ENCODE measurements at places on chromosomes 13 and 19.

GRCh38 chr13:71378961-71379905 lies 487.8 kb downstream of the DACH1 start:
- no peak for DNase-seq

DNA sequence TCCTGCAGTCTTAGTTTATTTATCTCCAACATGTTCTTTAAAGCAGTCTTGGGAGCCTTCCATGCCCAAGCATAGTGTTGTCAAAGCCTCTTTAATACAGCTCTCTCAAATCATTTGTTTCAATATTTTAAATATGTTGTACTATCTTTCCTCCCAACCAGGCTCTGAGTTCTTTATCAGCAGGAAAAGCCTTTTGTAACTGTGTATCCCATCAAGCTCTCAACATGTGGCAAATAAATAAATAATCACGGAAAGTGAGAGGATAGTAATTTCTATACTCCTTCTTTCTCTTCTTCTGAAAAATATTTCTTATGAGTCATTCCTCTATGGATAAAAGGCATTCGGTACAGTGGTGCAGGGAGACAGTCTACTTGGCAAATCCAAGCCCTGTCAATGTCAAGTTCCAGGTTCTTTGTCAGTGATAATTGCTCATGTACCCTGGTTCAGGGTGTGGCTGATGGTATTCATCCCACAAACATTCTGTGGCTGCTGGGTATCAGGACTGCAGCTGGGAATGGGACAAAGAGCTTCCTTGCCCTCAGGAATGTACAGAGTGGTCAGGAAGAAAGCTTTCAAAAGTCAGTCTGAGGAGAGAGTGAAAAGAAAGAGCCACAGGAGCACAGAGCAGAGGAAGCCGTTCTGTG lies 384.3 kb downstream of the EFNB2 start:
- no peak for DNase-seq

DNA sequence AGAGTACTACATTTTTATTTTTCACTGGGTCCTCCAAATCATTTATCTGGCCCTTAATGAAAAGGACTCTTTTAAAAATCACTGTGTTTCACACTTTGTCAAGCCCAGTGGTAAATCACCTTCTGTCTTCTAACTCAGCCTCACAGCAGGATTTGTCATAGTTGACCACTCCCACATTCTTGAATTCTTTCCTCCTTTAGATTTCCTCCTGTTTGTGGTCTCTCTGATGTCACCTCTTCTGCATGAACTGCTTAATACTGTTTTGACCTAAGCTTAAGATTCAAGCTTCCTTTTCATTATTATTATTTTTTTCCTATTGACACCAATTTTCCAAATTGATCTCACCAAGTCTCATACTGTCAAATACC lies 899.8 kb upstream of the MIR17HG start:
- DNase-seq = no peak

DNA sequence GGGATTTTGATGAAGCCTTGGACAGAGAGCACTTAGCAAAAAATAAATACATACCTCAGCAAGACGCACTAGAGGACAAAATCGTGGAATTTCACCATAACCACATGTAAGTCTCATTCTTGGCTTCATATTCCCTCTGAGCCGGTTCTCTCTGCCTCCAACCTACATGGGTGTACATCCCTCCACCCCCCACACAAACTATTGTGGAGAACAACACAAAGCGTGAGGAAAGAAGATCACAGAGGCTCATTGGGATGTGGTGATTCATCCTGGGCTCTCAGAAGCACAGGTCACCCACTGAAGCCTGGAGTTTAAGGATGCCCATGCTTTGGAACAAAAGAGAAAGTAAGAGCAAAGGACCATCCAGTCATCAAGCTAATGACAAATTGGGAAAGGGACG lies 192.2 kb downstream of the STK24 start:
- no peak for DNase-seq

DNA sequence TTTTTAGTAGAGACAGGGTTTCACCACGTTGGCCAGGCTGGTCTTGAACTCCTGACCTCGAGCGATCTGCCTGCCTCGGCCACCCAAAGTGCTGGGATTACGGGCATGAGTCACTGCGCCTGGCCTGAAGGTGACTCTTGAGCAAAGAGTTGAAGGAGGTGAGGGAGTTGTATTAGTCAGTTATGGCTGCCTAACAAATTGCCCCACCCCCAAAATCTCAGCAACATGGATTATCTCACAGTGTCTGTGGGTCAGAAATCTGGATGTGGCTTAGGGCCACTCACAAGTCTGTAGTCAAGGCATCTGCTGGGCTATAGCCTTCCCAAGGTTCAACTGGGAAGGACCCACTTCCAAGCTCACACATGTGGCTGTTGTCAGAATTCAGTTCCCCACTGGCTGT lies 52.8 kb upstream of the ADGRE5 start:
- DNase-seq = no peak

DNA sequence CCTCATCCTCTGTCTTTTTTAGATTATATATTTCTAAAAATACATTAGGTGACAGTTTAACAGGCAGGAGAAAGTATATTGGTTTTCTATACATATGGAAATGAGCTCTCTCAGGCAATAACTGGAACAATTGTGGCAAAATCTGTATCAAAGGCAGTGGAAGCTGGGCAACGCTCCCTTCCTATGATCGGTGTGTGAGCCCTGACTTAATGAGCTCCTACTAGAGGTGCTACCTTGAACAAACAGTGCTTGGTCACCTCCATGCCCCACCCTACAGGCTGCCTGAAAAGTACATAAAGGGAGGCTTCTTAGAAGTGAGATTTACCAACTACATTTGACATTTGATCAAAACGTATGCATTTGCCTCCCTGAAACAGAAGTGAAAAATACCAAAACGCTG lies 185.3 kb downstream of the EFNB2 start:
- DNase-seq = no peak

GRCh38 chr19:3276341-3276799 lies 51.9 kb downstream of the CELF5 start:
- no peak for DNase-seq

- DNase-seq = no peak
Measured at GRCh38 chr19:28301463-28301862, 911.5 kb downstream of the UQCRFS1 start.

DNA sequence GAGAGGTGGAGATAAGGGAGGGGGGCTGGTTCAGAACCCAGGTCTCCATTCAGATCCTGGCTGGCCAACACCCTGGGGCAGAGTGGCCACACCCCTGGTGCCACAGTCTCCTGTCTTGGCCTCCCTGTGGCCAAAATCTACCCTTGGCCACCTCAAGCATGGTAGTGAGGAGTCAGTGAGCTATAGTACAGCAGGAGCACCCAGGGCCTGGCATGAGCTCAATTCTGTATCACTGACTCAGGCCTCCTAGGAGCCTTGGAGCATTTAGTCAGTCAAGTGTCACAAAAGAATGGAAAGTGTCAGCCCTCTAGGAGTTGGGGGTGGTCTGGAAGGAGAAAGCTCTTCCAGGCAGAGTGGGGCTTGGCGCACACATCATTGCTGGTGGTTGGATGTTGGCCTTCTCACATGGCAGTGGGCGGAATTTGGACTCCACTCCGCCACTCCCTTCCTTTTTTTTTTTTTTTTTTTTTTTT lies 6.6 kb upstream of the CD79A start:
- peak; percentile 14 for DNase-seq

DNA sequence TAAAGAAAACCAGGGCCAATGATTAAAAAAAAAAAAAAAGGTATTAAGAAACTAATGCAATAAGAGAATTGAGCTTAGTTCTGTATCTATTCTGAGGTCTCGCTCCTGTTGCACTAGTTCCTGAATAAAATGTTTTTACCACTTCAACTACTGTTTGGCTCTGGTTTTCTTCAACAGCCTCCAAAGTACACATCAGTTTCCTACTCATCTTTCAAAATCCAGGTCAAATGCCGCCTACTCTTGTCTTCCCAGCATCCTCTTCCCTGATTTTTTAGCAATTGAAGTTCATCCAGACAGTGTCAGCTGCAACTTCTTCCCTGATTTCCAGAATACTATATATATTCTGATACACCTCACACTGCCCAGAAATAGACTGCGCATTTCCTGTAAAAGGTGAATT lies 1.4 kb upstream of the RCBTB1 start:
- no peak for DNase-seq

DNA sequence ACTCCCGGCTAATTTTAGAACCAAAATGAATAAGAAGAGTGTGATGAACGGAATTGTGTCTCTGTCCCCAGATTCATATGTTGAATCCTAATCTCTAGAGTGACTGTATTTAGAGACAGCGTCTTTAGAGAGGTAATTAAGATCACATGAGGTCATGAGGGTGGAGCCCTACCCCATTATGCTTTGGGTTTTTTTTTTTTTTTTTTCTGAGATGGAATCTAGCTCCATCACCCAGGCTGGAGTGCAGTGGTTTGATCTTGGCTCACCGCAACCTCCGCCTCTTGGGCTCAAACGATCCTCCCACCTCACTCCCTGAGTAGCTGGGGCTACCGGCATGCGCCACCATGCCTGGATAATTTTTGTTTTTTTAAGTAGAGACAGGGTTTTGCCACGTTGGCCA lies 27.9 kb downstream of the FBXO27 start:
- no peak for DNase-seq

- no peak for DNase-seq
Measured at GRCh38 chr19:16175954-16176353, 2.6 kb upstream of the CIB3 start.

GRCh38 chr13:23731709-23732108 lies 157.5 kb downstream of the MIPEP start:
- DNase-seq = no peak

- peak; percentile 79 for DNase-seq
Measured at GRCh38 chr19:36032251-36033104, at the start of gene CLIP3. Gene CLIP3, minus strand, starts transcription at chr19:36032873. Its CDS starts 516 bp downstream, at chr19:36032357.

- no peak for DNase-seq
Measured at GRCh38 chr13:106468744-106469590, 66.5 kb downstream of the EFNB2 start.

GRCh38 chr19:53908935-53909415 lies at the start of gene CACNG7:
Gene CACNG7, plus strand, starts transcription at chr19:53909278. Its CDS starts 3,554 bp downstream, at chr19:53912832.
- DNase-seq = no peak

GRCh38 chr13:40205771-40206240 lies 460.6 kb downstream of the FOXO1 start:
- no peak for DNase-seq

DNA sequence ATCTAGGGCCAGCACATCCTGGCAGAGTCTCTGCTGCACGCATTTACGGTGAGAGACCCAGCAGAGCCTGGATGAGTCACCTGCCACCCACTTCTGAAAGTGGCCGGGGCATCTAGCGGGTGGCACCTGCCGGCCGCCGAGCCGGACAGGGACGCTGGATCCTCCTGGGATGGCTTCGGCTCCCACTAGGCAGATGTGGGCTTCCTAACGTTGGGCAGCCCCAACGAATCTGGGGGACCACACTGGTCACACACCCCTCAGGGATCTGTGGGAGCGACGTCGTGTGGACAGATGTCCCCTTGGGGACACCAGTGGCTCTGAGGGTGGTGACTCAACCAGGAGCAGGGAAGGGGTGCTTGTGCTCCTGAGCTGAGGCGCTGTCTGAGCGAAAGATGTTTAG lies 32.2 kb downstream of the TMEM255B start:
- peak; percentile 12 for DNase-seq

GRCh38 chr13:101423872-101424271 lies 7.6 kb upstream of the NALCN start:
- DNase-seq = no peak

DNA sequence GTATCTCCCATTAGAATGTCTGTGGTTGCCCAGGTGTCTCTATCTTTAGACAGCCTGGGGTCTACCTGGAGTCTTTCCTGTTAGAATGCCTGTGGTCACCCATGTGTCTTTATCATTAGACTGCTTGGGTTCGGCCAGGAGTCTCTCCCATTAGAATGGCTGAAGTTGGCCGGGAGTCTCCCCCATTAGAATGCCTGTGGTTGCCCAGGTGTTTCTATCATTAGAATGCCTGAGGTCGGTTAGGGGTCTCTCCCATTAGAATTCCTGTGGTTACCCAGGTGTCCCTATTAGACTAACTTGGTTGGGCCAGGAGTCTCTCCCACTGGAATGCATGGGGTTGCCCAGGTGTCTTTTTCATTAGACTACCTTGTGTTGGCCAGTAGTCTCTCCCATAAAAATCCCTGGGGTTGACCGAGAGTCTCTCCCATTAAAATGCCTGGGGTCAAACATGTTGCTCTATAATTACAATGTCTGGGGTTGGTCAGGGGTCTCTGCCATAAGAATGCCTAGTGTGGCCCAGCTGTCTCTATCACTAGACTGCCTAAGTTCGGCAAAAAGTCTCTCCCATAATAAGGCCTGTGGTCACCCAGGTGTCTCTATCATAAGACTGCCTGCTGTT lies 1448.7 kb downstream of the UQCRFS1 start:
- no peak for DNase-seq

GRCh38 chr19:38388349-38389100 lies at the start of gene SPRED3:
Gene SPRED3, plus strand, starts transcription at chr19:38388697. Its CDS starts 1,606 bp downstream, at chr19:38390303.
- no peak for DNase-seq

DNA sequence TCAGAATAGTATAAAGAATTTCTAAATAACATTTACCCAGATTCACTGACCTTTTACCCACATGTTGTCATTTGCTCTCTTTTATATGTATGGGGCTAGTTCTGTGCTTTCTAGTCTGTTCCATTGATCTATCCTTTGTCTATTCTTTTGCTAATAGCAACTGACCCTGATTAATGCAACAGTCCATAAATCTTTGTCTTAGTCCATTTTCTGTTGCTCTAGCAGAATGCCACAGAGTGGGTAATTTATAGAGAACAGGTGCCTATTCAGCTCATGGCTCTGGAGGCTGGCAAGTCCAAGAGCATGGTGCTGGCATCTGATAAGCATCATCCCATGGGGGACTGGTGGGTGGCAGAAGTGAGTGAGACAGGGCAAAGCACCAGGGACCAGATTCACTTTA lies 52.1 kb downstream of the LHFPL6 start:
- no peak for DNase-seq

- no peak for DNase-seq
Measured at GRCh38 chr13:61727767-61728166, 312.1 kb upstream of the PCDH20 start.

DNA sequence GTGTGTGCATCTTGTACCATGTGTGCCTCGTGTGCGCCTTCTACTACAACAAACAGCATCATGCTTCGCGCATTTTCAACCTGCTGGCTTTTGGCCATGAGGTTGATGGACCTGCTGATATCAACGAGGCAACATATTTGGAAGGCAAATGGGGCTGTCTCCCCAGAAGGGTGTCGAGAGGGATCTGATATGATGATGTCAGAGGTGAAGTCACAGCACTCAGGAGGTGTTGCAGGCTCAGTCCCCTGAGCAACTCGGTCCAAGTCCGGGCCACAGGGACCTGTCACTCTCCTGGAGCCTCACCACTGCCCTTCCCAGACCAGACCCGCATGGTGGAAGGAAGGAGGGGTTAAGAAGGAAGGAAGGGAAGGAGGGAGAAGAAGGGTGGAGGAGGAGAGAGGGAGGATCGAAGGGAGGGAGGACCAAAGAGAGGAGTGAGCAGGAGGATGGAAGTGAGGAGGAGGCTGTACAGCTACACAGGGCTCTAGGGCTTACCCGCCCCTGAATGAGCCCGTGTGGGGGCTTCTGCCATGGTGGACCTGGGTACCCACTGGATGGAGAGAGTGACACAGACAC lies 6.7 kb upstream of the C13orf46 start:
- DNase-seq = peak; percentile 12

- DNase-seq = no peak
Measured at GRCh38 chr13:51032831-51033230, 78.2 kb downstream of the C13orf42 start.

Measured in left ventricle myocardium superior (tissue), 1 donor.